Occipital lobe (tissue), 3 donors: ENCODE measurements at places on chromosomes 7 and 10. TPM values are rescaled to one million over a fixed set of nuclear protein-coding genes. Genes with fewer than 3 reads are reported as not detected.

DNA sequence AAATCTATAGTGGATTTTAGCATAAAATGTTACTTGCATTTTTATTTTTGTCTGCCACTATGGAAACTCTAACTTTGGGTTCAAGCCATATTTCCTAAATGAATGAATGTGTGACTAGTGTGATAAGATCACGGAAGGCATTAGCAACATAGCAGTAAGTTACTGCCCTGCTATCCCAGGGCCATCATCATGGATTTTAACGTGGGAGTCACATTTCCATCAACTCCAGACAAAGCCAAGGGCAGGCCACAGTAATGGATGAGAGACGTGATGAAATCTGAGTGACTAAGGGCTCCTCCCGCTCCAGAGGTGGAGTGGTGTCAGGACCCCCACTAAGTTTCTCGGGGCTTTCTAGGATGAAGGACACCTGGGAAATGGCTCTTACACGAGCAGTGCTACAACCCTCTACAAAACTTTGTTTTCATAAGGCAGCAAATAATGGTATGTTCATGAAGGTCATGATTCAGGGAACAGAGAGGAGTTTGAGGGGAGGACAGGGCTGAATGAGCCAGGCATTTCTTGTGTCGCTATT is 34.3 kb downstream of the C10orf120 start:
- no peak for DNase-seq

GRCh38 chr7:39703144-39703543 is 79.8 kb downstream of the RALA start:
- DNase-seq = no peak

DNA sequence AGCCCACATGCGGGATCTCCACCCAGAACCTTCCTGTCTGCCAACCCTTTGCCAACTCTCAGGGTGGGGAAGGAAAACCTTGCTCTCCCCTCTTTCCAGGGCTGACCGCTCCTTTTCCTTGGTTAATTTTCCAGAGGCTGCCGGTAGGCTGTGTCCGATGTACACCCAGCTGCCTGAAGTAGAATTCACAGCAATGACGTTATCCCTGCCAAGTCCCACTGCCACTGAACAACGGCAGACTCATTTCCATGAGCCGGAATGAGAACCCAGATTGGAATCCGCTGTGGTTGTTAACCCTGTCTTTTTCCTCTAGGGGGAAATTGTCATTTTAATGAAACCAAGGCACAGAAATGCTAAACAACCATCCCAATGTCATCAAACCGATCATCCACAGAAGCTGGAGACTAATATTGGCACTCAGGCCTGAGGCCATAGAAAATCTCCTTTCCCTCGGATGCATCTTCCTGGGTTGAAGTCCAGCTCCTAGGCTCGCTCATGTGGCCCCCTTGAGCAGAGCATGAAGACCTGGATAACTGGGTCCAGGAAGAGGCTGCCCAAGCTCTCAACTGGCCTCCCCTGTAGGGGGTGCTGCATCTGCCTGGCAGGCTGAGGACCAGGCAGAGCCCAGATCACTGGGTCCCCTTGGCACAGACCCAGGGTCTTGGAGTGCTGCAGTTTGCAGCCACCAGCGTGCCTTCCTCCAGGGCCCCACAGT is 30.4 kb downstream of the KLRG2 start:
- no peak for DNase-seq

- DNase-seq = no peak
Measured at GRCh38 chr7:25456467-25457171, 228.3 kb upstream of the NPVF start.

GRCh38 chr7:36338256-36338655 is 51.4 kb upstream of the ANLN start:
- no peak for DNase-seq

GRCh38 chr10:89332123-89332633 is 4.4 kb downstream of the IFIT3 start:
- peak; percentile 16 for DNase-seq

- no peak for DNase-seq
Measured at GRCh38 chr10:32163762-32164148, 107.5 kb upstream of the KIF5B start.

DNA sequence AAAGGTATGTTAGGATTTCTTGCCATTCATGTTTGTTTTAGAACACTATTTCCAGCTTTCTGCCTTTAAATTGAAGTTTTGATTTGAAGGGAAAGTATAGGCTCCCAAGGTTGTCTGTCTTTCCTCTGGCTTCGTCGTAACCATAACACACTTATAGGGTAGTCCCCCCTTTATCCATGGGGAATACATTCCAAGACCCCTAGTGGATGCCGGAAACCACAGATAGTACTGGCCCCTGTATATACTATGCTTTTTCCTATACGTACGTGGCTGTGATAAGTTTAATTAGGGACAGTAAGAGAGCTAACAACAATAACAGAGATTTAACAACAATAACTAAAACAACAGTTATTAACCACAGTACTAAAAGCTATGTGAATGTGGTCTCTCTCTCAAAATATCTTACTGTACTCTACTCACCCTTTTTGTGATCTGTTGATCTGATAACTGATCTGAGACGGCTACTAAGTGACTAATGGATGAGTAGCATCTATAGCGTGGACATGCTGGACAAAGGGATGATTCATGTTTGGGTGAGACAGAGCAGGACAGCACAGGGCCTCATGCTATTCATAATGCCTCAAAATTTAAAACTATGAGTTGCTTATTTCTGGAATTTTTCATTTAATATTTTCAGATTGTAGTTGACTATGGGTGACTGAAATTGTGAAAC is 273.1 kb downstream of the AUTS2 start:
- no peak for DNase-seq

- DNase-seq = no peak
Measured at GRCh38 chr7:38052786-38053185, 125.3 kb upstream of the STARD3NL start.

GRCh38 chr7:52586704-52587103 is 448.7 kb upstream of the POM121L12 start:
- no peak for DNase-seq

DNA sequence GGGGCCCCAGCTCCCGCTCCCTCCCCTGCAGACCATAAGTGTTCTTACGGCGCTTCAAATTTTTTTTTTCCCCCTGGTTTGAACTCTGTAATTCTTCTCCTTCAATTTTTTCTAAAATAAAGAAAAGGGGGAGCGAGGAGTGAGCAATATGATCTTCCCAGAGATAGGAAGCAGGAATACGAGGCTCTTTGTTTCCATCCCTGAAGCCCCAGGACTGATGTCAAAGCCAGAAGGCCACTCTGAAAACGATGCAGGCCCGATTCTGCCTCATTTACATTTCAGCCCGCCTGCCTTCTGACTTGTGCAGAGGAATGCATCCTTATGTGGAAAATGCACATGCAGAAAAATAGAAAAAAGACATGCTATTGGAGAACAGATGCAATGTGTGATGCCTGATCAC is 401.5 kb upstream of the MKI67 start:
- no peak for DNase-seq

- no peak for DNase-seq
Measured at GRCh38 chr7:64637521-64638445, 28.1 kb upstream of the ZNF107 start.

- no peak for DNase-seq
Measured at GRCh38 chr10:32445036-32445435, 904 bp upstream of the CCDC7 start.

GRCh38 chr7:76383089-76383944 is 24.5 kb upstream of the YWHAG start:
- DNase-seq = no peak

DNA sequence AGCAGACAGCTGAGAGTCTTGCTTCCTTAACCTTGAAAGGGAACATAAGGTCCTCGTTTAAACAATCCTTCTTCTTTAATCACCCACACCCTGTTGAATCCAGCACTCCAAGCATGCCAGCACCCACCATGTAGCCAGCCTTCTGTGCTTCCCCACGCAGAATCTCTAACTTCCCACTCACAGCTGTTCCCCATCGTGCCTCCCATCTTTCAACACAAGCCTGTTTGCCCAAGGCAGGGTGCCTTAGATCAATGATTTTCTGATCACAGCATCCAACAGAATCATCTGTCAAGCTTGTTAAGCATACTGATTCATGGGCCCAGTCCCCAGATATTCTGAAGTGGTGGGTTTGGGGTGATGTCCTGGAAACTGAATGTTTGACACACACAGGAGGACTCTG is 530.8 kb downstream of the SH2D4B start:
- DNase-seq = peak; percentile 50

GRCh38 chr7:3439333-3440030 is 138.4 kb downstream of the SDK1 start:
- DNase-seq = no peak

DNA sequence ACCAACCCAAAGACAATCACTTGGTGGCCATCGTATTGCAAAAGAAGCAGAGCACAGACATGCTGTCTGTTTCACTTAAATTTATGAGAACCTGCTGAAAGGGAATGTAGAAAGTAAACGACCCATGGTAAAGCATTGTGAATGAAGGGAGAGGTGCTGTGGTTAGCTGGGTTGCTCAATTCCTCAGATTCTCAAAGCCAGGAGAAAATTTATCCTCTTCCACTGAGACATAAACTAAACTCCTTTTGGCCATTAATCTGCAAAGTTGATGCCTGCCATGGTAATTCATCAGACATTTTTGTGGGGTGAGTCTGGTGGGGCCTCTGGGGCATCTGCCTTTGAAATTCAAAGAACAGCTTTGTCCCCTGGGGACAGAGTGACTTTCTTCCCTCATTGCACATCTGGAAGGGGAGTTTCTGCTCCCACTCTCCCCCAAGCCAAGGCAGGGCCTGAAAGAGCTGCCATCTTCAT is 951.0 kb downstream of the LRMDA start:
- DNase-seq = no peak

The TRIL gene
- total RNA-seq = 10.9 TPM

The NPSR1 gene
- total RNA-seq = not detected

The SLC13A4 gene
- total RNA-seq = 7.6 TPM

The NKX2-3 gene
- total RNA-seq = not detected

The TUBAL3 gene
- total RNA-seq = not detected

The LIPM gene
- total RNA-seq = not detected

The LRRD1 gene
- total RNA-seq = 0.78 TPM

The HTRA1 gene
- total RNA-seq = 58.5 TPM

The DNAH11 gene
- total RNA-seq = 1.1 TPM

The MYH16 gene
- not detected for total RNA-seq

The FAM200A gene
- total RNA-seq = 18.9 TPM

The ANKRD2 gene
- not detected for total RNA-seq
